ENCODE measurements at places on chromosomes 4 and X.
A peak's percentile ranks its signal among the peaks of the same experiment; 100 is the strongest.

GRCh38 chr4:89904524-89904923 is 9.9 kb downstream of the MMRN1 start:
- no peak for DNase-seq

GRCh38 chr4:71607780-71608677 is 175.8 kb downstream of the GC start:
- DNase-seq: no peak

DNA sequence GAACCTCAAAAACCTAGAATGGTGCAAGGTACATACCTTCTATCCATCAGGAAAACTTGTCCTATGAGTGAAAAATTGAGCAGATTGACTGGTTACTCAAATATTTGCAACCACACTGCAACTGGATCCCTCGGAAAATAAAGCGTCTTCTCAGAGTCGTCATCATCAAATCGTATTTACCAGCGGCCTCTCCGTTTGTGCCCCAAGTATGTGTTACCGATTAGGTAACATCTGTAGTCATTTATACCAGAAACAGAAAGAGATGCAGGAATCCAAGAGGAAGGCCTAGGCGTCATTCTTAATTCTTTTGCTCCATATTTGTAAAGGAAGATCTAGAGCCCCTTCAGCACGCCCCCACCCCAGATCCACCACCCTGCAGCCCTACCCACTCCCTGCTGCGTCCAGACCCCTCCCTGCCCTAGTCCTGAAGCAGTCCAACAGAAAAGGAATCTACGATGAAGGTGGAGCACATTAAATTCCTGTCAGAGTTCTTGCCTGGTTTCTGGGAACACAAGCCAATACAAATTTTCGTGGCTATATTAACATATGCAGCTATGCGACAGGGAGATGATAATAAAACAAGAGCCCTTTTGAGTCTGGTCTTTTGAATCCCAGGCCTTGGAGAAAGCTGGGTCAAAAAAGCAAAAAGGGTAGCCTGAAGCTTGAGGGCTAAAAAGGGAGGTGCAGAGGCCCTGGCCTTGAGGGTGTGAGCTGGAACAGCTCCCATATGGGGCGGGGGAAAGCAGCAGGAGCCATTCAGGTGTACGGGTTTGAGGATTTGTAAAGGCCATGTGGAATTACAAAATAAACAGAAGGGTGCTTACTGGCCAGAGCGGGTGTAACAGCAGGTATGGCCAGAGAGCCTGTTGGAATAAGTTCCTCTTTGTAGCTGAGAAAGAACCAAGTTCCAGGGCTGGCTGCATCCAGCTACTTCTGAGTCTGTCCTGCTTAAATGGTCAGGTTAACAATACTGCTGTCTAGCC is 77.0 kb downstream of the ZNF827 start:
- no peak for DNase-seq

GRCh38 chr4:188399834-188400233 is 260.6 kb downstream of the TRIML1 start:
- no peak for DNase-seq

GRCh38 chr4:139535228-139535870 is 20.7 kb downstream of the SETD7 start:
- DNase-seq: no peak

GRCh38 chr4:169199184-169199583 is 71.6 kb downstream of the SH3RF1 start:
- no peak for DNase-seq

- DNase-seq: peak; percentile 23
These were observed at the start of gene SLC6A8 for GRCh38 chrX:153687121-153688039. TSS of gene SLC6A8 (plus strand) at chrX:153687926. CDS start at chrX:153688575, 649 bp downstream.
